COR-L47 (cell line): ENCODE measurements at places on chromosomes 5 and 9.

DNA sequence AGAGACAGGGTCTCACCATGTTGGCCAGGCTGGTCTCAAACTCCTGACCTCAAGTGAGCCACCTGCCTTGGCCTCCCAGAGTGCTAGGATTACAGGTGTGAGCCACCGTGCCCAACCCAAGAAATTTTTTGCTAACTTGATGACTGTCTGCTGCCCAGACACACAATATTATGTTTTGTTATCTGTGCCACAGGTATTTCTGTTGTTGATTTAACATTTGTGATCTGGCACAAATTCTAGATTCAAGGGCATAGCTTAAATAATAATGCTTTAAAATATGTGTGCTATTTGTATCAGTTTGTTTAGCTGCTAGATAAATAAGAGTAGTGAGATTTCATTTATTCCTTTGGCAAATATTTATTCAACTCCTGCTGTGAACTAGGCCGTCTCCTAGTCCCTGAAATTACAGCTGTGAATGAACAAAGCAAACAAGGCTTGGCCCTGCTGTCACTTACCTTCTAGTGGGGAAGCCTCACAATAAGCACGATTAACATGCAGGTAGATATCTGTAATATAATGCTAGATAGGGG, 35.3 kb downstream of the GAPVD1 start:
- DNase-seq: peak; percentile 86

DNA sequence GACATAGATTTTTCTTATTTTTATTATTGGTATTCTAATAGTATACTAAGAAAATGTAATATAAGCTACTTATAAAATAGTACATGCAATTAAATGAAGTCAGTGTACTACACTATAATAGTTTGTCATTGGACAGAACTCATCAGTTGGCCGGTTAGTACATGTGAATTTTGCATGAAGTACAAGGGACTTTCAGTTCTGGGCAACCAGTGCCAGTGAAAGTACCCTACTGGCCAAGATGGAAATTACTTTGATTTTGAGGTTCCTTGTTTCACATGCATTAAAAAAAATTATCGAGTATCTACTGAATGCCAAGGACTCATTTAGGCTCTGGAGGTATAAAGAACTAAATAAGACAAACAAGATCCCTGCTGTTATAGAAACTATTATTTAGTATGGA, 213.4 kb upstream of the ELL2 start:
- no peak for DNase-seq

DNA sequence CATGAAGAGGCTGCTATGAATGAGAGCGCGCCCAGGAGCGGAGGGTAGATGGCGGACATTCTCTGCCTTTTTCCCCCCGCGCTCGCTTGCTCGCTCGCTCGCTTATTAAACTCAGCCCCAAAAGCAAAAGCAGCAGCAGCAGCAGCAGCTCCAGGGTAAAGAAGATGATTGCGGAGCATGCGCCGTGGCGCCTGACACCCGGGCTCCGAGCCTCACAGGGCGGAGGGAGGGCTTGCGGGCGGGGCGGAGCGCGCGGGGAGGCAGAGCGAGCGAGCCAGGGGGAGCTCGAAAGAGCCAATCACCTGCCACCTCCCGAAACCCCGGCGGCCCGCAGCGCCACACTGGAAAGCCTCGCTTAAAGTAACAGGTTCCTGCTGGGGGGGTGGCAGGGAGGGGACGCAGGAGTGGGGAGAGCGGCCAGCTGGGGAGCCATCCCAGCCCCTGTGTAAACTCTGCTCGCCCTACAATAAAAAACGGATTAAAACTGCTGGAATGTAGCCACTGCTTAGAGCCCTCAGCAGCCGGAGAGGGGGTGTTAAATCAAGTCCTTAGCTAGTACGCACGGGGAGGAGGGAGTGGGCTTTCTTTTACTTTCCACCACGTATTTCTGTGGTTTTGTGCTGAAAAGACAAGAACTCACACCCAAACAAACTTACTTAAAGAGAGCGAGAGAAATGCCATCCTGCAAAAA, at the start of gene MLLT3:
Gene MLLT3 (minus strand): TSS at position 170 of the 691 bp plus-strand sequence.
- peak; percentile 92 for DNase-seq

GRCh38 chr9:5858833-5859232, 25.9 kb upstream of the ERMP1 start:
- DNase-seq: no peak

GRCh38 chr5:82765765-82766164, 311.4 kb downstream of the TMEM167A start:
- DNase-seq: no peak

DNA sequence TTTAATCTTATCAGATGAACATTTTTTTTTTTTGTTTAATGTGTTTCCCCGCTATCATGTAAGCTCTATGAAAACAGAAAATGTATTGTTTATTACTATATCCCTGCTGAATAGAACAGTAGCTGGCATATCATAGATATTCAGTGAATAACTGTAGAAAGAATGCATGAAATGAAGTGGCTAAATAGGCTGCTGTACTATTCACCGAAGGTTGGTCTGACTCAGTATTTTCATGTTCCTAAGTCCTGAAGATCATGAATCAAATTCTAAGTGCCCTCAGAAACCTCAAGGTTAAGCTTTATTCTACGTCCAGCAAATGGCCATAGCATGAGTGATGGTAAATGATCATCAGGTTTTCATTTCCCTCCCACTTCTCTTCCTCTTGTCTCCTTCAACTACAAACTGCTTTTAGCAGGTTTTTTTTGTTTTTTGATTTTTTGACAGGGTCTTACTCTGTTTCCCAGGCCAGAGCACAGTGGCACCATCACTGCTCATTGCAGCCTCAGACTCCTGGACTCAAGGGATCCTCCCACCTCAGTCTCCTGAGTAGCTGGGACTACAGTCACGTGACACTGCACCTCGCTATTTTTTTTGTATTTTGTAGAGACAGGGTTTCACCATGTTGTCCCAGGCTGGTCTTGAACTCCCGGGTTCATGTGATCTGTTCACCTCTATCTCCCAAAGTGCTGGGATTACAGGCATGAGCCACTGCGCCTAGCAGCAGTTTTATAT, 19.1 kb upstream of the ZFAND5 start:
- DNase-seq: no peak

DNA sequence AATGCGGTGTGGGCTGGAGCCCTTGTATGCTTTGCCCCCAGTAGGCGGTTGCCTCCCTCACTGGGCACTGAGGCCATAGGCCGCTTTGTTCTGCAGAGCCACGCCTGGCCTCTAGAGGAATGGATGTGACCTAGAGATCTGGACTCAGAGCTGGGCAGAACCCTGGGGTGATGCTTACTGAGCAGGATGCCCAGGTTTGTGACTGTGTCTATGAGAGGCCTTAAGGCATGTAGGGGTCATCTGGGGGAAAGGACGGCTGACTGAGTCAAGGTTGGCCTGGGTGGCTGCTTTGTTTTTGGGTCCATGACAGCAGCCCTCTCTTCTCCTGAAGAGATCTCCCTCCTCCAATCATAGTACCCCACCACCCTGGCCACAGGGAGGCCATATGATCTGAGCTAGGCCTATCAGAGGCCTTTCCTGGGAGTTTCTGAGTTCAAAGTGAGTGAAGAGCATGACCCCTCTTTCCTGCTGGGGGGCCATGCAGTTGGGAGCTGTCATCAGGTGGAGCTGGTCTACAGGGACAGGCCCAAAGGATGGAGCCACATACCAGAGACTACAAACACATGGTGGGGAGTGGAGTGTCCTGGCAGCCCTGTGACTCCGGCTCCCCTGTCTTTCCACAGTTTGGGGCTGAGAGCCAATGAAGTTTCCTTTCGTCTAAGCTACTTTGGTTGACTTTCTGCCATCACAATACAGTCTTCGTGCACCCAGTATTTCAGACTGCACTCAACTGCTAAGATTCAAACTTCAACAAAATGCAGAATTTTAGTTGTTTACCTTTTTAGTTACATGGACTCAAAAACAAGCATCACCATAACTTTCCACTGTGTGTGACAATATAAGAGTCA, 165.4 kb downstream of the AUH start:
- no peak for DNase-seq

GRCh38 chr5:140321796-140322195, 18.9 kb upstream of the PFDN1 start:
- DNase-seq: no peak
